ENCODE measurements at places on chromosomes 1 and 21. TPM values are rescaled to one million over a fixed set of nuclear protein-coding genes. Genes with fewer than 3 reads are reported as not detected.

GRCh38 chr1:84998642-84999280 is 1.8 kb upstream of the MCOLN2 start:
- peak; percentile 83 for DNase-seq

DNA sequence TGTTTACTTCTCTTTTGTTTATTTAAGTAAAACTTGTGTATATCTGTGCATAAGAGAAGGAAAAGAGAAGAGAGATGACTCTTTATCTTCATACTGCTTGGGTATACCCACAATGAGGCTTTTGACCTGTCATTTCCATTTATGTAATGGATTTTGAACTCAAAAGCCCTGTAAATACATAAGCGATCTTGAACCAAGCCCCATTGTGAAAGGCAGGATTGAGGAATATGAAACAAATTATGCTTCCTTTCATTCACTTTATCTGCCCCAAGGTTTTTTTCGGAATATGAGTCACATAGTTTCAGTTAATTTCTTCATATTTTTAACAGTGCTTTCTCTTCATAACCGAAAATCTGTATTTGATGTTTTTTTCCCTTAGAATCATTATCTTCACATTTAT is 21.4 kb downstream of the CNST start:
- DNase-seq: no peak

GRCh38 chr1:71649608-71650007 is 568.8 kb upstream of the ZRANB2 start:
- no peak for DNase-seq

- DNase-seq: no peak
Measured at GRCh38 chr1:153345187-153346076, 3.2 kb downstream of the PGLYRP4 start.

GRCh38 chr1:7580923-7581753 is 190.0 kb upstream of the VAMP3 start:
- no peak for DNase-seq

- no peak for DNase-seq
Measured at GRCh38 chr1:54609301-54609921, 13.9 kb downstream of the FAM151A start.

DNA sequence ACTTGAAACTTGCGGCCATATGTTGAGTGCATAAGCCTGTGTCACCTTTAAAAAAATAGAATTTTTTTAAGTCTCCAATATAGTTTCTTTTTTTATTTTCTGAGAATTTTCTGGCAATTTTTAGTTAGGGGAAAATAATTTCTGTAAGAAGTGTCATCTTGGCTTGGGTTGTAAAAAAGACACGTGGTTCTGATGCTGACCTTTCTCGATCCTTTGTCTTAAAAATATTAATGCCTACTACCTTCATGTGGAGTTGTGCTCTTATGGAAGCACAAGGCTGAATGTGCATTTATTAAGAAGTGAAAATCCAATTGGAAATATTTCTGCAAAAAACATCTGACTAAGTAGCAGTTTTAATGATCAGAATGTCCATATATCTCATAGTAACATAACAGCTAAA is 3.5 kb downstream of the ELAVL4 start:
- no peak for DNase-seq

Gene ATP6V1G3
- total RNA-seq: not detected

GRCh38 chr1:177897998-177898654 is 71.7 kb downstream of the SEC16B start:
- no peak for DNase-seq

- DNase-seq: peak; percentile 91
Measured at GRCh38 chr1:159012495-159012894, 2.8 kb downstream of the IFI16 start.

DNA sequence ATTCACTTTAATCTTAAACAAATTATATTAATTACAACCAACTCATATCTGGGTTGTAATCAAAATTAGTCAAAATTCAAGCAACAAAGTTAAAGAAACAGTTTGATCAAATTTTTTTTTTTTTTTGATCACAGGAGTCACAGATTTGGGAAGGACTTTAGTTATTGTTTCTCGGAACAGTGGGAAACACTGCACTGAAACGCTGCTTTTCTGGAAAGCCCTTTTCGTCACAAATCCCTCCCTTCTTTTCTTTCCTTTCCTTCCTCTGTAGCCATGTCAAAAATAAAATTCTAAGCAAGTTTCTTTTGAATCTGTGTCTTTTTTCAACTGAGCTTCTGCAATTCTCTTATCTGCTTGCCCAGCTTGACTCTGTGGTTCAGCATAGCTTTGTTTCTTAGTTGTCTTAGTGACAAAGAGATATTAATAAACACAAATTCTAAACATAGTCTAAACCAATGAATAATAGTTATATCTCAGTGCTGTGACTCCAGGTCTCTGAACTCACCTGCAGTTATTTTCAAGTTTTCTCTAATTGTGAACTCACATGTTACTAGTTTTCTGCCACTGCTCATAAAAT is 53.8 kb downstream of the PTGS2 start:
- no peak for DNase-seq

Gene CLCA1
- total RNA-seq: not detected

Gene RYR2
- not detected for total RNA-seq

Gene STUM
- not detected for total RNA-seq

DNA sequence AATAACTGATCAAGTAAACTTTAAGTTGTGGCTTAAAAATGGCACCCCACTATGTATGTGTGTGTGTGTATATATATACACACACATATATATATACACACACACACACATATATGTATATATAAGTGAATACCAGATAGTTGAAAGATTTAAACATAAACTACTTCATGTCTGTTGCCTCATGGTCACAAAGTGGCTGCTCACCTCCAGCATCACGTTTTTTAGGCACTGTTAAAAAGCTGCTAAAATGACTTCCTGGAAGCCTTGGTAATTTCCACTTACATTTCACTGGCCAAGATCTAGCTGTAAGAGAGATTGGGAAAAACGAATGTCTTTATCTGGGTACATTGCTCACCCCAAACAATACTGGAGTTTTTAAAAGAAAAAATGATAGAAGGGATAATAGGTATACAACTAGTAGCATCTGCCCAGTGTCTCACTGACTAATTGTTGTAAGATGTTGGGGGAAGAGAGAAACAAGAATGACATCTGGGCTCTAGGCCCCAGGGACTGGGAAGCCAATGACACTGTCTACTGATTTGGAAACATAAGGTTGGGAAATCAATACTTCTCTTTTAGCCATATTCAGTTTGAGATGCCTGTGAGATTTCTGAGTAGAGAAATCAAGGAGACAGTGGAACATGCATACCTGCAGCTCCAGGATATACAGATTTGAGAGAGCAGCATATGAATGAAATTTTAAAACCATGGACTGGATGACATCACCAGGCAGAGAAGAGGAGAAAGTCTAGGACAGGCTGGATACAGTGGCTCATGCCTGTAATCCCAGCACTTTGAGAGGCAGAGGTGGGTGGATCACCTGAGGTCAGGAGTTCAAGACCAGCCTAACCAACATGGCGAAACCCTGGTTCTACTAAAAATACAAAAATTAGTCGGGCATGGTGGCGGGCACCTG is 42.8 kb downstream of the CLDN14 start:
- no peak for DNase-seq

GRCh38 chr1:113784104-113784779 is 25.0 kb upstream of the PHTF1 start:
- DNase-seq: no peak

GRCh38 chr1:47951545-47952235 is 45.5 kb downstream of the TRABD2B start:
- no peak for DNase-seq

DNA sequence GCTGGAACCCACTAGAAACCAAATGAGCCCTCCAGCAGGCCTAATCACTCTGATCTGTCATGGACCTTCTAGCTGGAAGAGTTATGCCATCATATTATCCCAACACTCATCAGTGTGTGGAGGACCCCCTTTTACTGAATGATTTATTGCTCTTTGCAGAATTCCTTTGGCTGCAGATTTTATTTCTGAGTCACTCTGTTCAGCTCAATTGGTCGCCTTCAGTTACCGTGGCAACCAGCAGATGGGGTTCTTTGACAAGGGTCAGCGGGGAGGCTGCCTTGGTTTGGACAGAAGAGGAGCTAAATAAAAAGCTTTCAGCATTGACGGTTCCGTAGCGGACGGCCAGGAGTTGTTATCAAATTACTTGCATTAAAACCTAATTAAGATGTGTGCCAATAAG is 220.1 kb downstream of the SDCCAG8 start:
- no peak for DNase-seq

Gene GPX7
- not detected for total RNA-seq

DNA sequence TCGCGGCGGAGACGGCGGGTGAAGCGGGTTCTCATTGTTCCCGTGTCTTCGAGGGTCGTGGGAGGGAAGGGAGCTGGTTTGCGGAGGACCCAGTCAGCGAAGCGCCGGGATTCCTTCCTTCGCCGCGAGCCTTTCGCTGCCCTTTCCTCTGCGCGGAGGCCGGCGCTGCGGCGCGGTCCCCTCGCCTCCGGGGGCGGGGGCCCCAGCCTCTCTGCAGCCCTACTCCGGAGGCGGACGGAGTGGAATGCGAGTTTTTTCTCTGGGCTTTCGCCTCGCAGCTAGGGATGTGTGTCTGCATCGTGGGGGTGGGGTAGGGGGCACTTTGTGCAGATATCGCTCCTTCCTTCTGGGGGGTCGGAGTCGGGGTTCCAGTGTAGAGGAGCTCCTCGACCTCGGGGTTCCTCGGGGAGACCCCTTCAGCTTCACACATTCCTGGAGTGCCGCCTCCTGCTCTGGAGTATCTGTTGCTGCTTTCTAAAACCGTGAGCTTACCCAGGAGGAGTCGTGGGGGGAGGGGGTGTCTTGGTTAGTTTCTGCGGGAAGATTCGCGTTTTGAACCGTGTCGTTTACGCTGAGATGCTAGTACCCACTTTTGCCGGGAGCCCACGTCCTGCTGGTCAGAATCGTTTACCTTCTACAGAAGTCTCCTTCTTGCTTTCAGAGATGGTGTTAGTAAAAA is 595 bp downstream of the RNF2 start:
- peak; percentile 48 for DNase-seq

Gene CAMSAP2
- total RNA-seq: 14.9 TPM

- no peak for DNase-seq
Measured at GRCh38 chr1:111756124-111756513, 418 bp downstream of the DDX20 start.

Gene HCRTR1
- total RNA-seq: not detected

GRCh38 chr1:165316153-165316772 is 40.3 kb downstream of the LMX1A start:
- DNase-seq: no peak

DNA sequence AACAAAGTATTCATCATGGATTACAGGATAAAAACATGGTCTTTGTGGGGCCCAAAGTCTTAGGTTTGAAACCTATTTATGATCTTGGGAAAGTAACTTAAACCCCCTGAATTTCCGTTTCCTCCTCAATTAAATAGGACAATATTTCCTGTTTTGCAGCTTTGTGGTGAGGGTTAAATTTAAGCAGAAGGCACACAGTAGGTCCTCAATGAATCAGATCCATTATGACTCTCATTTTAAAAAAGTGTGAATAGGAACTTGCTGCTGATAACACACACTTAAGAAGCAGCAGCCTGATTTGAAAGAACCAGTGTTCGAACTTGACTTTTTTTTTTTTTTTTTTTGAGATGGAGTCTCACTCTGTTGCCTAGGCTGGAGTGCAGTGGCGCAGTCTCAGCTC is 41.4 kb upstream of the VASH2 start:
- no peak for DNase-seq

DNA sequence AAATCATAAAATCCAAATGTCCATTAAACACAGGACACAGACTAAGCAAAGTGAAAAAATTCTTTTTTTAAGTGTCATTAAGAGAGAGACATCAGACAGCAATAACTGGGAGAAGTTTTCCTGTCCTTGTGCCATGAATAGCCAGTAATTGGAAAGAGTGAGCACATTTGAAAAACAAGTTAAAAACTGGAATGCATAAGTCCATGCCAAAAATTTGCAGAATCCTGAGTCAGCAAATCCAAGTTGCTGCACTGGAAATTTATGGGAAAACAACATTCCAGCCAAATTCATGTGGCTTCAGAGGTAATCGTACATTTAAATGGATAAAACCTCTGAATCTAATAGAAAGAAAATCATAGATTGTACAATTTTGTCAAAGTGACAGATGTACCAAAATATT is 291.4 kb downstream of the LRRC40 start:
- DNase-seq: no peak

Gene GBP3
- total RNA-seq: 0.49 TPM

GRCh38 chr21:22885614-22886013 is 1887.4 kb downstream of the NCAM2 start:
- no peak for DNase-seq

- DNase-seq: no peak
Measured at GRCh38 chr21:23471877-23472276, 2135.4 kb downstream of the MRPL39 start.

Gene CACNA1E
- total RNA-seq: not detected

Data from OCI-LY7 (cell line).